ENCODE measurements at places on chromosomes 1 and 21.
A peak's percentile ranks its signal among the peaks of the same experiment; 100 is the strongest.

- peak; percentile 20 for DNase-seq
Measured at GRCh38 chr1:172970186-172970585, 80.6 kb downstream of the TNFSF18 start.

DNA sequence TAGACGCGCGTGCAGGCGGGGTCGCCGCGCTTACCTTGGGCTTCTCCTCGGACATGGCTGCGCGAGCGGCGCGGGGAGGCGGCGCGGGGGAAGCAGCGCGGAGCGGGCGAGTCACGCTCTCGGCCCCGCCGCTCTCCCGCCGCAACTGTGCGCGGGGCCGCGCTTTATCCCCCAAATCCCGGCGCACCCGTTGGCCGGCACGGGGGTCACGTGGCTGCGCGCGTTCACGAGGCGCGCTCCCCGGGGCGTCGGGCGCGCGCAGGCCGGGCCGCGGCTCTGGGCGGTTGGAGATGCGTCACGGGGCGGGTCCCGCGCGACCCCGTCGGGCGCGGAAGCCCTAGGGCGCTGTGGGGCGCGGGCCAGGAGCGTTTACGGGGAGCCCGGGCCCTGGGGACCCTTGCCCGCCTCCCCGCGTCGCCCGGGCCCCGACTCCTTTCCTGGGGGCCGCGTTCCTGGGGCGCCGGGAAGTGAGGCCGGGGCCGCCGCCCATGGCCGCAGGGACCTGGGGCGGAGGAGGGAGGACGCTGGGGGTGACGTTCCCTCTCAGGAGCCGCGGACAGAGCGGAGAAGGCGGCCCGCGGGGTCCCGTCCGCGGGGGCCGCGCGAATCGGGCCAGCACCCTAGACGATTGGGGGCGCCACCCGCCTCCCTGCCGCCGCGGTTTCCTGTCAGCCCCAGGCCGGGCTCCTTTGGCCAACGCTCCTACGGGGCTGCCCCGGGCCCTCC lies at the start of gene SUMO3:
Gene SUMO3 (minus strand): TSS at position 149 of the 726 bp plus-strand sequence. CDS start 94 bp downstream, at position 55.
- DNase-seq = peak; percentile 75

- no peak for DNase-seq
Measured at GRCh38 chr1:177569476-177569875, 398.7 kb downstream of the BRINP2 start.

DNA sequence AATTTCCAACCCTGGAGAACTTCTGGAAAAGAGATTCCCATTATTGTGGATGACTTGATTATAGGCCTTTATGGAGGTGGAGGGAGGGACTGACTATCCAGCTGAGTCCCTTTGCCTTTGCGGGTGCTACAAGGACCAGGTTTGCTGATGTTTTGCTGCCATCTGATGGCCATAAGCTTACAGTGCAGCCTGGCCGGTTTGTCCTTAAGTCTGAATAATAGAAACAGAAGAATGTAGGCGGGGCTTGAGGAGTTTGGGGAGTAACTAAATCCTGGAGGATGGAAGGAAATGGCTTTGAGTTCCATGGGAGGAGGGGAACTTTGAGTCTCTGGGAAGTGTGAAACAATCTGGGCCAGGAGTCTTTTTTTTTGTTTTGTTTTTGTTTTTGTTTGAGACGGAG lies 55.7 kb upstream of the CD1D start:
- DNase-seq = peak; percentile 92

- DNase-seq = no peak
Measured at GRCh38 chr1:109273570-109274288, 9.2 kb downstream of the PSRC1 start.

GRCh38 chr1:33972676-33973395 lies 109.0 kb downstream of the HMGB4 start:
- no peak for DNase-seq

GRCh38 chr1:66354311-66355201 lies 179.4 kb upstream of the SGIP1 start:
- DNase-seq = no peak

DNA sequence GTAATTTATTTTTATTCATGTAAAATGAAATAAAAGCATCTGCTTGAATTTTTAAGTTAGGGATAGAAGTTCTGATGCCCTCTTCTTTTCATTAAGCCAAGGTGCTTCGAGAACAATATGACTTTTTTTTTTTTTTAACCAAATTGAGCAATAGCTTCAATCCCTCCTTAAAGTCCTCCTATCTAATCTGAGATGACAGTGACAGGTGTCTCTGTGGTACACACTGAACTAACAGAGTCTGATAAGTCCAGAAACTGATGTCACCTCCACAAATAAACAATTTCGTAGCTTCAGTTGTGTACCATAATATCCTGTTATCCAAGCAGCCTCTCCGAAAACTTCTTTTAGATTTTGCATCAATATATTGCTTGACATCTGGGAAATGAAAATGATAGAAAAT lies 23.8 kb downstream of the MAP3K7CL start:
- DNase-seq = no peak

DNA sequence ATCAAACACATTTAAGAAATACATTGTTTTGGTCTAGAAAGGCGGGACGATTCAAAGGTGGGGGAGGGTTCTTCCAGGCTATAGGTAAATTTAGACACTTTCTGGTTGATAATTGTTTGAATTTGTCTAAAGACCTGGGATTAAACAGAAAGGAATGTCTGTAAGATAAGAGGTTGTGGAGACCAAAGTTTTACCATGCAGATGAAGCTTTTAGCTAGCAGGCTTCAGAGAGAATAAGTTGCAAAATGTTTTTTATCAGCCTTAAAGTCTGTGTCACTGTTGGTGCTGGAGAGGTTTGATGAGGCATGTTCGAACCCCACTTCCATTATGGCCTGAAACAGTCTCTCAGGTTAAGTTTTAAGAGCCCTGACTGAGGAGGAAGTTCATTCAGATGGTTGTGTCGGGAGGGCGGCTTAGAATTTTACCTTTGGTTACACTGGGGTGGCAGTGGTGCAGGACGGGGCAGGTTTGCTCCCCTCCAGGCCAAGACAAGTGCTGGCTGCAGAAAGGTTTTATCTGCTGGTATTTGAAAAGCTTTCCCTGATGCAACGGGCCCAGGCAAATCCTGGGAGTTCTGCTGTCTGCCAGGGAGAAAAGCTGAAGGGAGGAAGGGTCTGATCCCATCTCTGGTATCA lies 16.0 kb upstream of the SLC2A5 start:
- no peak for DNase-seq

- no peak for DNase-seq
Measured at GRCh38 chr1:33009561-33009960, 27.1 kb downstream of the AK2 start.

- DNase-seq = no peak
Measured at GRCh38 chr1:1623631-1624442, 8.1 kb upstream of the MMP23B start.

DNA sequence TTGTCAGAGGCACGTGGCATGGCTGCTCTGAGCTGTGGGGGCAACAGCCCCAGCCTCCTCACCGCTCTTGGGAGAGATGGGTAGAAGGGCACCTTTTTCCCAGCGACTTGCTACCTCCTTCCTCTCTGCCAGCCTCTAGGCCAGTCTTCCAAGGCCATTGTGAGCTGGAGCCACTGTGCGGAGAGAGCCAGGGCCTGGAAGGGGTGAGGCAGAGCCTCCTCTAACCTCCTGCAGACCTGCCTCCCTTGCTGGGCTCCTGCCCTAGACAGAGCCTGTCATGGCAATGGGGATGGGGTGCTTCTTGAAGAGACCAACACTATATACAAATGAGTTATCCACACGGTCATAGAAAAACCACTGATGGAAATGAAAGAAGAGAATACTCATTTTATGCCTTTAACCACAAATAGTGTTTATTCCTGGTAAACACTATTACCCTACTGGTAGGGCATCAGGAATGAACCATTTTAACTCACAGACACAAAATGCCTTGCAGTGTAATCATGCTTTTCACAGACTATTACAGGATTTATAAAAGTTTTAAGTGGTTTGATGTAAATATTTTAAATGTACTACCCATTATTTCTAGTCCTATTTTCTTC lies 5.0 kb upstream of the IGFN1 start:
- DNase-seq = no peak

DNA sequence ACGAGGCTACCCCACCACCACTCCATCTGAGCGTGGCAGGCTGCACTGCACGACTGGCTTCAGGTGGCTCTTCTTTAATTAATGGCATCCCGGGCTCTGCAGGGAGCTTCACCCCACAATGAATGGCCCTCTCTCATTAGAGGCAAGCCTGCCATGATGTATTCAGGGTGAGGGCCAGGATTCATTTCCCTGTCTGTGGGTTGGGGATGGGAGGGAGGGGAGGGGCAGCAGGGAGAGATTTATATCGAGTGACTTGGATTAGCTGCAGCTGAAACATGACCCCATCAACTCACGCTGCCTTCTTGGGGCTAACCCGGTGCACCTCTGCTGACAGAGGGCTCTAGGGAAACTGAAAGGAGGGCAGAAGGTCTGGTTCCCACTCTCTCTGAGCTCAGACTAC lies 54.2 kb downstream of the ERI3 start:
- no peak for DNase-seq

GRCh38 chr1:151720554-151720953 lies 768 bp upstream of the RIIAD1 start:
- DNase-seq = no peak

GRCh38 chr1:152999818-153000217 lies 1.7 kb upstream of the SPRR3 start:
- no peak for DNase-seq

- DNase-seq = no peak
Measured at GRCh38 chr1:14413819-14414490, 184.5 kb upstream of the KAZN start.

- no peak for DNase-seq
Measured at GRCh38 chr1:165974598-165975131, 147.3 kb downstream of the UCK2 start.

GRCh38 chr1:62367005-62367557 lies 47.8 kb upstream of the KANK4 start:
- no peak for DNase-seq

- DNase-seq = no peak
Measured at GRCh38 chr1:156244126-156244525, 2.1 kb downstream of the BGLAP start.

DNA sequence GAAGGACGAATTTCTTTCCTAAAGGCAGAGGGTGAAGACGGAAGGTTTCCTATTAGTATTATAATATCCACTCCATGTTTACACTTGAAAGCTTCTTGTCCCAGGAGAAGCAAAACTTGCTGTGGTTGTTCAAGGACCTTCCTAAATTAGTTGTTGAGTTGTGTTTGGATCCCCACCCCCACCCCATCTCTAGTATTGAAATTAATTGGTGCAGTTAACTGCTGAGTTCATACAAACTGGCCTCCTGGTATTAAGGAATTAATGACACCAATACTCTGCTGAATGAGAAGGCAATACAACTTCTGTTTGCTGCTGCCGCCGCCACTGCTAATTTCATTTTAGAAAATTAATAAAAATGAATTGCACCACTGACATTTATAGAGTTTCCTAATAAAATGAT lies 308.8 kb downstream of the CAMTA1 start:
- no peak for DNase-seq

DNA sequence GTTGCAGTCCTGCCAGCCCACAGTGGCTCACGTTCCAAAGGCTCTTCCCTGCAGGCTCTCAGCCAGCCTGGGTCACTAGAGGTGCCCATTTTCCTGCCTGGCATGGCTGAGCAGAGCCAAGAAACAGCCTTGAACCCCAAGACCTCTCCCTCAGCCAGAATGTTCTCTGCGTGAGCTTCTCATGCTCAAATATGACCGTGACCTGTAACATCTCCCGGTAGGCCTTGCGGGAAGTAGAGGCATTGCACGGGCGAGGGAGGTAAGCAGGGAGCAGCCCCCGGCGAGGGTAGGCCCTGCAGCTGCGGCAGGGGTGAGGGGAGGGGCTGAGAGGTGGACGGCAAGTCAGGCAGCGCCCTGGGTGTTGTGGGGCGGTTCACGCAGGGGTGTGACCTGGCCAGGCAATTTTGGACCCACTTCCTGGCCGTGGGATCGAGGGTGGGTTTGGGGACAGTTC lies 20.0 kb downstream of the RRP1 start:
- DNase-seq = no peak

DNA sequence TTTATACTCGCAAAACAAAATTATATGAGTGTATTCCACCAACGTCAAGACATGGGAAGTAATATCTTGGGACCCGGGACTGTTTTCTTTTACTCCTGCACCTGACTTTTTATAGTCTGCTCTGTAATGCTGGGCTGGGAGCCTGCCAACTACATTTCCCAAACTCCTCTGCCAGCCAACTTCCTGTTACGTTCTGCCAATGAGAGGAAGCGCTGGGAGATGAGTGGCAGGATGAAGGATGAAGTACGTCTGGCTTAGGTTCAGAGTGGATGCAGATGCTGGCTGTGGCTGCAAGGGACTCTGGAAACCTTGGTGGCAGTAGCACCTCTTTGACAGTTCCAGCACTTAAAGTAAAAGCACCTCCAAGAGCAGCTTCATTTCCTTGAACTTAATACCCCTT lies 59.6 kb downstream of the USP24 start:
- peak; percentile 38 for DNase-seq

DNA sequence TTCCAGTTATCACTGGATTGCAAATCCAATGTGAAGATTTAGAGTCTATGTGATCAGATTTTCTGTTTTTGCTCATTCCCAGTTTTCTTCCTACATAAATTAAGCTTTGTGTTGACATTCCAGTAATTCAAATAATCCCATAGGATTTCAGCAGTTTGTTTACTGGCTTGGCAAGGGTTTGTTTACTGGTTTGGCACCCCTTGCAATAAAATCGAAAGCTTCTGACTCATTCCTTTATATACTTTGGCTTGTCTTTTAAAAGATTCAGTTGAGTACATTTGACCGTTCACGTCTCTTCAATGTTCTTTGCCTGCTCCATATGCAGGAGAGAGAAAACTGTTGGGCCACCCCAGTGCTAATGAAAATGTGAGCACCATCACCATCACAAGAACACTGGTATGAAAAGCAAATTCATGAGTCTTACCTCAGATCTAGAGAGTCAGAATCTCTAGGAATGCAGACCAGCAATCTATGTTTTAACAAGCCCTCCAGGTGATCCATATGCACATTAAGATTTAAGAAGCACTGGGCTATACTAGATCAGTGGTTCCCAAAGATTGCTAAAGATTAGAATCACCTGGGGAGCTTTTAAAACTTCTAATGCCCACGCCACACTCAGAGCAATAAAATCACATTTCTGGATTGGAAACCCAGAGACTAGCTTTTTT lies 32.8 kb downstream of the ZC3H11B start:
- no peak for DNase-seq
